Endothelial cell of umbilical vein (primary cell): ENCODE measurements at places on chromosomes 3 and 15. TPM values are rescaled to one million over a fixed set of nuclear protein-coding genes. Genes with fewer than 3 reads are reported as not detected.
A peak's percentile ranks its signal among the peaks of the same experiment; 100 is the strongest.

IQCF5 gene
- total RNA-seq: not detected in 2 replicates

C3orf85 gene
- not detected in 2 replicates for total RNA-seq

XCR1 gene
- not detected in 2 replicates for total RNA-seq

SLC7A14 gene
- total RNA-seq: 0.02 and 0.07 TPM in 2 replicates

MYO5C gene
- 18.4 and 19.4 TPM in 2 replicates for total RNA-seq

SLC9C1 gene
- 0.09 TPM in 1 of 2 replicates, not detected in the other for total RNA-seq

ANKRD34C gene
- total RNA-seq: not detected in 2 replicates

ACOX2 gene
- total RNA-seq: 1.5 and 2.1 TPM in 2 replicates

CPN2 gene
- not detected in 2 replicates for total RNA-seq

GCHFR gene
- total RNA-seq: 5.5 and 6.3 TPM in 2 replicates

- no peak for DNase-seq
Measured at GRCh38 chr3:108389372-108389771, 93.0 kb downstream of the HHLA2 start.

DNA sequence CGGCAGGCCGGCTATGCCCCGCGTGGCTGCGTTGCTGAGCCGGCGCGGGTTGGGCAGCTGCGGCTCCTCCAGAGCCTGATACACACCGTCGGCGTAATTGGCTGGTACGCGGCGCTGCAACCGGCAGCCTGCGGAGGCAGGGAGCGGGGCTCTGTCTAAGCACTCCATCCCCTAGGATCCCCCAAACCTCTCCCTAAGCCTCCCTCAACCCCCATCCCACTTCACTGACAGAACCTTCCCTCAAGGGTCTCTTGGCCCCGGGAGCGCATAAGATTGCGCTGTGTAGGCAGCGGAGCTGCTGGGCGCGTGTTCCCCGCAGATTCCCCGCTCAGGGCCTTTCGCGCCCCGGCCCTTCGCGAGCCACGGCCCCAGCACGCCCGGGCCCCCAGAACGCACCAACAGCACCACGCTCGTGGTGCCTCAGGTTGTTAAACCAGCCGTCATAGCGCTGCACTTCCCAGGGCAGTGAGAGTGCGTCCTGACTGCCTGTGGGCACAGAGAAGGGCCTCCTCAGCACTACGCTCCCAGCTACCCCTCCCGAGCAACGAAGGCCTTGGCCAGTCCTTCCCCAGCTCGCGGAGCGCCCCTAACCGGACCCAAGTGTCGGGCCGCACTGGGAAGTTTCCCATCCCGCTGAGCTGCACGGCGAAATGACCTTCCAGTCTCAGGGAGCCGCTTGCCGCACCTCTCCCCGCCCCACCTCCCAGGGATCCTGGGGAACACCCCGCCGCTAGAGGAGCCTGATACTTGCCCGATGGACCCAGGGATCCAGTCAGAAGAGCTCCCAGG, 1.2 kb downstream of the DUOX2 start:
- no peak for DNase-seq

DNA sequence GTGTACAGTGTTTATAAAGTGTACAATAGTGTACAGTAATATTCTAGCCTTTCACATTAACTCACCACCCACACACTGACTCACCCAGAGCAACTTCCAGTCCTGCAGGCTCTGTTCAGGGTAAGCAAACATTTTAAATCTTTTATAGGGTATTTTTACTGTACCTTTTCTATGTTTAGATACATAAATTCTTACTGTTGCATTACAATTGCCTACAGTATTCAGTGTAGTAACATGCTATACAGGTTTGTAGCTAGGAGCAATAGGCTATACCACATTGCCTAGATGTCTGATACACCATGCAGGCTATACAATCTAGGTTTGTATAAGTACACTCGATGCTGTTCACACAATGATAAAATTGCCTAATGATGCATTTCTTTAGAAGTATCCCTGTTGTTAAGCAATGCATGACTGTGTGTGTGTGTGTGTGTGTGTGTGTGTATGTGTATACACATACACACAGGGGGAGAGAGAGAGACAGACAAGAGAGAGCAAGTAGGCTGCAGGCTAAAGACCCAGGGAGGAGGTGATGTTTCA, 72.5 kb upstream of the PRR23C start:
- DNase-seq: no peak

DNA sequence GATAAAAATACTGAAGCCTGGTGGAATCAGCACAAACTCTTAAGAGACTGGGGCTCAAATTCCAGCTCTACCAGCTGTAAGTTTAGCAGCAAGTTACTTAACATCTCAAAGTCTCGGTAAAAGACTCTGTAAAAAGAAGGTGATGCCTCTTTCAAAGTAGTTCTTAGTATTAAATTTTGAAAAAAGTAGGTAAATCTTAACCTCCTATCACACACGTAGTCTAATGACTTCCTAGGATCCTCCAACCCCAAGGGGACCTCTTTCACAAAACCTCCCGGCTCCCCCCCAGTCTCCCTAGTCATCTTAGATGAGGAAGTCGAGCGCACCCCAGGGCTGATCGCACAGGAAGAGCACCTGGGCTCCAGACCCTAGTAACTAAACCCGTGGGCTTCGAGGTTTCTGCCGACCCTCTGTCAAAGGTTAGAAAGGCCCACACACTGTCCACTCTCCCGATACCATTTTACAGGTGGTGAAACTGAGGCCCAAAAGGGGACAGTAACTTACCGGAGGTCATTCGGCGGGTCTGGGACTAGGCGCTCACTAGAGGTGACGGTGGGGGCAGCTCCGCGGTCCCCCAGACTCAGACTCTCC, 427 bp downstream of the MBD4 start:
- DNase-seq: peak; percentile 28

DNA sequence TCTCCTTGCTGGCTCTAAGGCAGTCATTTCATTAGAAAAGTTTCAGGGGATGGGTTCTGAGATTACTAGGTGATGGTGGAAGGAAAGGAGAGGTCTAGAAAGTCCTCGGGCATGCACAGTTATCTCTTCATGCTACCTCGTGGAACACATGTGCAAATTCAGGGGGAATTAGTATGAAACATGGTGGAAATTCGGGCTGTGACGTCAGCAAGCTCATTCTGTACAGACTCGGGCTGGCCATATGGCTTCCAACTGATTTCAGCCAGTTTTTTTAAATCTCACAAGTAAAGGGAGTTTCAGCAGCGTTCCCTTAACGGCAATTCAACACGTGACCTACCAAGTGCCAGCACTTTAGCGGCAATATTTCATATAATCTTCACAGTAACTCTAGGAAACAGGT, 251.1 kb downstream of the TBL1XR1 start:
- DNase-seq: no peak

GRCh38 chr3:10867384-10867783, 51.4 kb downstream of the SLC6A11 start:
- DNase-seq: no peak

GRCh38 chr3:52182196-52182595, 15.8 kb upstream of the ALAS1 start:
- no peak for DNase-seq

GRCh38 chr3:177680472-177680821, 483.2 kb upstream of the TBL1XR1 start:
- peak; percentile 27 for DNase-seq

DNA sequence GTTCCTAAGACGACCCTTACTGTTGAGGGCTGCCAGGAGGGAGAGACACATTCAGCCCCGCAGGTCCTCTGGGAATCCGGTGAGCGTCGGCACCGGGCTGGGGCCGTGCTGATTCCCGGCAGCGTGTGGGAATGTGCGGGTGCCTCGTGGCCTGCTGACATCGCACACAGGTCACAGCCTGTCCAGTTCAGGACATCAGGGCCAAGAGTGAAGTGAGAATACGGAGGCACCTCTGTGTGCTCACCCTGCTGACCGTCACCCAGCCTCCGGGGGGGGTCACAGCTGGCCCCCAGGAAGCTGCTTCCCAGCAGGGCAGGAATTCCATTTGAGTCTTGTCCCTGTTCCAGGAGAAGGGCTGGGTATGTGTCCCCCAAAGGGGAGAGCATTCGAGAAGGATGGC, 53.6 kb downstream of the PGPEP1L start:
- DNase-seq: no peak

GRCh38 chr3:108393128-108393900, 97.0 kb downstream of the HHLA2 start:
- DNase-seq: no peak

DNA sequence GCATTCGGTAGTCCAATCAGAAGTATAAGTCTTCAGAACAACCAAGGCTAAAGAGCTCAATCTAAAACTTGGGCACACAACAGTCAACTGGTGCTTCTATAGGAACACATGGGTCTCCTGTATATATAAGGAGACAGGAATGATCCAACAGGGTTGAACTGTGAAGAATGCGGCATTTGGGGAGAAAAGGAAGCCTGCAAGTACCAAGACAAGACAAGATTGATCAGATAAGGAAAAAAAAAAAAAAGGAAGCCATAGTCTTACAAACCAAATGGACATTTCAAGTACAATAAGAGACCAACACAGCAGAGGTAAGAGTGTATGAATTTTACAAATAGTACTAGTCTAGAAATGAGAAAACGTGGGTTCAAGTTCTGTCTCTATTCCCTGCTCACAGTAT, 6.5 kb downstream of the CPEB1 start:
- DNase-seq: no peak

- DNase-seq: no peak
Measured at GRCh38 chr3:51397392-51397791, 6.3 kb downstream of the RBM15B start.

- no peak for DNase-seq
Measured at GRCh38 chr3:21751886-21752285, 876 bp upstream of the ZNF385D start.
